ENCODE measurements at places on chromosomes 11 and 22. TPM values are rescaled to one million over a fixed set of nuclear protein-coding genes. Genes with fewer than 3 reads are reported as not detected.

Gene LRRC4C
- total RNA-seq, result 1.1 TPM

DNA sequence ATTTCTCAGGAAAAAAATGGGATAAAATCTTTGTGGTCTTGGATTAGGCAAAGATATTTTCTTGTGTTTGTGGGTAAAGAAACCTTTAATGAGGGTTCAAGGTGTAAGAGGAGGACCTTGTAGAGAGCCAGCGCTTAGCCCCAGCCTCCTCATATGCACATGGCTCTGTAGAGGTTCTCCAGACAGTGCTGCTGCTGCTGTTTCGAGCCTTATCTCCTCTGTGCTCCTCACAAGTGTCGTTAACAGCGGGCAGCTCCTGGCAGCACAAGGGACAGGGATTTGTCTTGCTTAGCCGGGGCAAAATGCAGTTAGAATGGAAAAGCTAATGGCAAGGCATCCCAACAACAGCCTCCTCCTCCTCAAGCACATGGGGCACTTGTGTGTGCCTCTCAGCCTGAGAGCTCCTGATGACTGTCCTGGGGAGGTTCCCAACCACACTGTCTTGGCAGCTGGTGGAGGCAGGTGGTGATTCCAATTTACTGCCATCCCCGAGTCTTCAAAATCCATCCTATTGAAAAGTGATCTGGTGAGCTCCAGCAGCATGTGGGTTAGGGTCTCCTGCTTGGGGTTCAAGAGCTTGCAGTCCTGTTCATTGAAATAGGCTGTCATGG lies 7.6 kb upstream of the MSANTD2 start:
- no peak for DNase-seq
- H3K27ac ChIP-seq, result no peak overlapping the region
- H3K27me3 ChIP-seq, result no peaks in the 10 kb centered on the region
- no peak overlapping the region for H3K4me3 ChIP-seq
- H3K4me1 ChIP-seq, result no peaks in the 10 kb centered on the region

DNA sequence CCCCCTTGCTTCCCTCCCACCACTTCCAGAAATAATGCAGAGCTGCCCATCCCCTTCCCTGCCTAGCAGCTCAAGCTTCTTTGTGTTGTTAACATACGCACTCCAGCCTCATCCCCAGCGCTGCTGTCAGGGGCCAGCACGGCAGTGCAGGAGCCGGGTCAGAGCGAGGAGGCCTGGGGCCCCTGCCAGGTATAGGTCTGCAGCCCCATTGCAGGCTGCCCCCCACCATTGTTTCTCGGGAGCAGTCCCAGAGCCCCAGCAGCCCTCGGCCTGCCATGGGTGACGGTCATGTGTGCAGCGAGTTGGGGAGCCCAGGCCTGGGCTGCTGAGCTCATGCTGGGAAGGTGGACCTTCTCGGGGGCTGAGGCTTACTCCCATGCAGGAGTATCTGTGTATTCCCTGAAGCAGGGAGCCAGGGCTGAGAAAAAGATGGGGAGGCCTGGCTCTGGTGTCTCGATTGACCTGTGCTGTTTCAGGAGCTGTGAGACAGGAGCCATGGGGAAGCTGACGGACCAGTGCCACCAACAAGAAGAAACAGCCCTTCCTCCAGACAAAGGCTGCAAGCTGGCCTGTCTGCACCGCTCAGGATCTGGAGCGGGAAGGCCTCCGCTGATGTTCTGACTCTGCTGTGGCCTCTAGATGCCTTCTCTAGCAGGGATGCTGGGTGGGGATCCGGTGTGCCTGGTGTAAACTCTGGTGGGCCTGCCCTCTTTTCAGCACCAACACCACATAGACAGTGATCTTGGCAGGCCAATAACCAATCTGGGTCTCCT lies 220.5 kb upstream of the B3GAT1 start:
- H3K27me3 ChIP-seq, result no peaks in the 10 kb centered on the region
- no peak overlapping the region for H3K4me3 ChIP-seq
- H3K4me1 ChIP-seq, result no peaks in the 10 kb centered on the region

Gene MAPK8IP2
- total RNA-seq, result 4.4 TPM

Gene OR5AL1
- not detected for total RNA-seq

GRCh38 chr11:12079726-12080556 lies 30.4 kb upstream of the MICAL2 start:
- H3K27ac ChIP-seq, result peak overlapping the region; percentile 75
- H3K27me3 ChIP-seq, result no peaks in the 10 kb centered on the region
- no peaks in the 10 kb centered on the region for H3K36me3 ChIP-seq
- peaks cover 37% of the 10 kb centered on the region for H3K4me1 ChIP-seq

Gene MIAT
- total RNA-seq, result 0.72 TPM

Gene TIGD3
- total RNA-seq, result 0.64 TPM

- H3K4me1 ChIP-seq, result no peaks in the 10 kb centered on the region
- H3K27ac ChIP-seq, result no peak overlapping the region
Measured at GRCh38 chr11:24056051-24056450, 440.8 kb upstream of the LUZP2 start.

GRCh38 chr11:102168481-102168880 lies 58.2 kb downstream of the YAP1 start:
- H3K27ac ChIP-seq, result no peak overlapping the region
- H3K4me3 ChIP-seq, result no peak overlapping the region
- H3K36me3 ChIP-seq, result peaks cover 9% of the 10 kb centered on the region
- H3K27me3 ChIP-seq, result no peaks in the 10 kb centered on the region

- peaks cover 3% of the 10 kb centered on the region for H3K4me1 ChIP-seq
- H3K36me3 ChIP-seq, result no peaks in the 10 kb centered on the region
- no peak overlapping the region for H3K4me3 ChIP-seq
- no peak for DNase-seq
- H3K27ac ChIP-seq, result no peak overlapping the region
Measured at GRCh38 chr11:104798789-104799188, 99.5 kb downstream of the CASP12 start.

DNA sequence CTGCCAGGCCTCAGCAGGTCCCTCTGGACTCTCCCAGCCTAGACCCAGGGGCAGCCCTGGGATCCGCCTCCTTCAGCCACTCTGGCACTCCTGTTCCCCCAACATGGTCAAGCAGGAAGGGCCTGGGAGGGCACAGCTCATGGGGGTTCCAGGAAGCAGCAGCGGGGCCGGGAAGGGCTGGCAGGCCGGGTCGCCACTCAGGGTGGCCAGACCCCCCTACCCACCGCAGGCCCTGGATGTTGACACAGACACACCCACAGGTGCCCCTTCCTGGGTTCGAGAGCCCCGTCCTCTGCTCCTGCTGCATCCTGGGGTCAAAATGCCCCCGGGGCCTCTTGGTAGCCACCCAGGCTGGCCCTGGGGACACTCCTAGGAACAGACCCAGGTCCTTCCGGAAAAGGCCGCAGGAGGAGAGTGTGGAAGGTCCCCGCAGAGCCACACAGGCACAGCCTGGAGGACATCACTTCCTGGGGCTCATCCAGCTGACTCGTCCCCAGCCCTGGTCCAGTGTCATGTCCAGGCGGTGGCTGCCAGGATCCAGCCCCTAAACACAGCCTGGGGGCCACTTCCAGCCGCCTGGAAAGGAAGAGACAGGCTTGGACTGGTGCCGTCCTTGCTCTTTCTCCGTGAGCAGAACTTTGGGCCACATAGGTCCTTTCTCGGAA lies 6.8 kb upstream of the PIM3 start:
- no peaks in the 10 kb centered on the region for H3K27me3 ChIP-seq
- DNase-seq, result no peak
- H3K36me3 ChIP-seq, result no peaks in the 10 kb centered on the region
- peak overlapping the region; percentile 92 for H3K27ac ChIP-seq

Data from suprapubic skin (tissue), 4 donors.